Aorta (tissue), 5 donors: ENCODE measurements at places on chromosomes 5 and 9. TPM values are rescaled to one million over a fixed set of nuclear protein-coding genes. Genes with fewer than 3 reads are reported as not detected.

Gene WDR38
- not detected for total RNA-seq

- no peak overlapping the region for H3K4me3 ChIP-seq
- H3K27ac ChIP-seq: no peak overlapping the region
- no peaks in the 10 kb centered on the region for H3K27me3 ChIP-seq
- no peaks in the 10 kb centered on the region for H3K36me3 ChIP-seq
- no peak for DNase-seq
These were observed 120.0 kb downstream of the COL23A1 start for GRCh38 chr5:178469975-178470759.

- H3K27me3 ChIP-seq: peaks cover 3% of the 10 kb centered on the region
- H3K4me1 ChIP-seq: no peaks in the 10 kb centered on the region
- no peaks in the 10 kb centered on the region for H3K36me3 ChIP-seq
- H3K27ac ChIP-seq: no peak overlapping the region
These were observed 607 bp downstream of the PCSK1 start for GRCh38 chr5:96432216-96433065.

GRCh38 chr5:66992547-66992946 is 204.1 kb downstream of the CD180 start:
- H3K27ac ChIP-seq: no peak overlapping the region
- no peak overlapping the region for H3K4me3 ChIP-seq

DNA sequence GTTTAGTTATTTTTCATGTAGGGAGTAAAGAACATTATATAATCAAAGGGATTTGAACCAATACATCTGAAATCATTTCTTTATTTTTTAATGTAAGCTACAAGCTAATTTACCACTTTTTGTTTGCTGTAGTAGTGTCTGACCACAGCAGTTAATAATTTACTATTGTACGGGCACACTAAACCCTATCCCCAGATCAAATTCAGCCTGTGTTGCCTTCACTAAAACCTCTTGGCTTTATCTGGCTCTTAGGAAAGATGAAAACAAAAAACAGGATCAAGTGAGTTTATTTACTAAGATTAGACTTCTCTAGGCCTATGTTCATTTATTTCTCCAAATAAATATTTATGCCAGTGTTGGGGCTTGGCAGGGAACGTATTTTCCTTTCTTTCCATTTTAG is 384.1 kb downstream of the EBF1 start:
- H3K36me3 ChIP-seq: peaks cover 3% of the 10 kb centered on the region
- no peaks in the 10 kb centered on the region for H3K27me3 ChIP-seq
- peaks cover 10% of the 10 kb centered on the region for H3K4me1 ChIP-seq
- no peak overlapping the region for H3K4me3 ChIP-seq
- DNase-seq: no peak

DNA sequence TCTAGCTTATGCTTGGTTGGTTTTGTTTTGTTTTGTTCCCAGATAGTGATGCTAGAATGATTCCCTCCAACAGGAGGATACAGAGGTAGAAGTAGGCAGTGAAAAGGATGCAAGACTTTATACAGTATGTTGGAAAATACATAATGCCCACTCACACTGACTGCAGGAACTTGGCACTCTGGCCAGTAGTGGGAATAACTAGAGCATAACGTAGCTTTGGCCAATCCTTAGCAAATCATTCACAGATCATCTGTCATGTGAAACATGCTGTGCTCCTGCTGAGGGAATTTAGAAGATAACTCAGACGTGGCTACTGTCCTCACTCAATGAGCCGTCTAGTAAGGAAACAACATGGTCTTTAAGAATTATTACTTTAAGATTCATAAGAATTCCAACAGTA is 13.5 kb downstream of the CFAP90 start:
- H3K4me3 ChIP-seq: no peak overlapping the region
- no peaks in the 10 kb centered on the region for H3K4me1 ChIP-seq
- no peaks in the 10 kb centered on the region for H3K36me3 ChIP-seq
- DNase-seq: no peak

- H3K4me3 ChIP-seq: no peak overlapping the region
- H3K4me1 ChIP-seq: no peaks in the 10 kb centered on the region
- H3K27ac ChIP-seq: no peak overlapping the region
- H3K27me3 ChIP-seq: no peaks in the 10 kb centered on the region
- DNase-seq: no peak
These were observed 29.9 kb upstream of the CKS2 start for GRCh38 chr9:89281106-89281505.

GRCh38 chr5:78920604-78921003 is 64.5 kb downstream of the ARSB start:
- DNase-seq: no peak
- H3K4me1 ChIP-seq: no peaks in the 10 kb centered on the region
- H3K36me3 ChIP-seq: no peaks in the 10 kb centered on the region
- no peaks in the 10 kb centered on the region for H3K27me3 ChIP-seq

- peak; percentile 89 for DNase-seq
- no peaks in the 10 kb centered on the region for H3K36me3 ChIP-seq
- H3K27ac ChIP-seq: peak overlapping the region; percentile 85
These were observed 27.9 kb upstream of the MGAT1 start for GRCh38 chr5:180830253-180831138.

- peak overlapping the region; percentile 42 for H3K27ac ChIP-seq
- peak; percentile 75 for DNase-seq
- no peaks in the 10 kb centered on the region for H3K27me3 ChIP-seq
- H3K4me3 ChIP-seq: no peak overlapping the region
- no peaks in the 10 kb centered on the region for H3K4me1 ChIP-seq
These were observed 18.7 kb downstream of the XRCC4 start for GRCh38 chr5:83095957-83096539.

DNA sequence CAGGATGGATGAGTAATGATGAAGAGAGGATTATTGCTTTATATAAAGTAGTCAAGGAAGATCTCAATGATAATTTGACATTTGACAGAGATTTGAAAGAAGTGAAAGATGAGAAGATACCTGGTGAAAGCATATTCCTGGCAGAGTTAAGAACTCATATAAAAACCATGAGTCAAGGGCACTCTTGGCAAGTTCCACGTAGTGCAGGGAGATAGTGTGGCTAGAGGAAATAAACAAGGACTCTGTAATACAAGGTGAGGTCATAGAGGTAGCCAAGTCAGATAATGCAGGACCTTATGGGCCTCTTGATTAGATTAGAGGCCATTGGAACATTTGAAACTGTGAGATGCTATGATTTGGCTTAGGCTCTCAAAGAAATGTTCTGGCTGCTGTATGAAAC is 72.3 kb downstream of the HCN1 start:
- H3K27me3 ChIP-seq: no peaks in the 10 kb centered on the region
- H3K27ac ChIP-seq: no peak overlapping the region
